GM19239 (cell line): ENCODE measurements at places on chromosomes 1 and 21.

GRCh38 chr1:210800756-210801155, 333.2 kb downstream of the KCNH1 start:
- DNase-seq, result no peak

- no peak for DNase-seq
These were observed 104.8 kb downstream of the ETS2 start for GRCh38 chr21:38910390-38911067.

GRCh38 chr21:43911015-43911934, 46.3 kb downstream of the AGPAT3 start:
- DNase-seq, result no peak

DNA sequence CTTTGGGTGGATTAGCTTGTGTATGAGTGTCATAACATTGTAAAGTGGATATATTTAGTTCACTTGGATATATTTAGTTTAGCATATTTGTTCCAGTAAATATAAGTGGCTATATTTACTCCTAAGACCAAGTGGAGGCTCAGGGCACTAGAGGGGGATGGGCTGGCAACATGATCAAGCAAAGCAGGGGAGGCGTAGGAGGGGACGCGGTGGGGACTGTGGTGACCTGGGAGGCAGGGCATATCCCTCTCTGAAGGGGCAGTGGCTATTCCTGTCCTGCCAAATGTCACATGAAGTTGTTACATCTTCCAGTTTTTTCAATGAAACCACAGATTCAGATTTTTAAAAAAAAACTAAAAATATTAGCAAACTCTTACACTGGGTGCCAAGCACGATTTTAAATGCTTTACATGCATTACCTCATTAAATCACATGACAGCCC, 51.9 kb upstream of the EDN2 start:
- no peak for DNase-seq

- no peak for DNase-seq
These were observed 41.7 kb upstream of the SOX13 start for GRCh38 chr1:204031098-204031710.

GRCh38 chr1:51372561-51372960, 42.2 kb upstream of the TTC39A start:
- no peak for DNase-seq

GRCh38 chr1:3341236-3341994, 113.0 kb upstream of the ARHGEF16 start:
- DNase-seq, result no peak

DNA sequence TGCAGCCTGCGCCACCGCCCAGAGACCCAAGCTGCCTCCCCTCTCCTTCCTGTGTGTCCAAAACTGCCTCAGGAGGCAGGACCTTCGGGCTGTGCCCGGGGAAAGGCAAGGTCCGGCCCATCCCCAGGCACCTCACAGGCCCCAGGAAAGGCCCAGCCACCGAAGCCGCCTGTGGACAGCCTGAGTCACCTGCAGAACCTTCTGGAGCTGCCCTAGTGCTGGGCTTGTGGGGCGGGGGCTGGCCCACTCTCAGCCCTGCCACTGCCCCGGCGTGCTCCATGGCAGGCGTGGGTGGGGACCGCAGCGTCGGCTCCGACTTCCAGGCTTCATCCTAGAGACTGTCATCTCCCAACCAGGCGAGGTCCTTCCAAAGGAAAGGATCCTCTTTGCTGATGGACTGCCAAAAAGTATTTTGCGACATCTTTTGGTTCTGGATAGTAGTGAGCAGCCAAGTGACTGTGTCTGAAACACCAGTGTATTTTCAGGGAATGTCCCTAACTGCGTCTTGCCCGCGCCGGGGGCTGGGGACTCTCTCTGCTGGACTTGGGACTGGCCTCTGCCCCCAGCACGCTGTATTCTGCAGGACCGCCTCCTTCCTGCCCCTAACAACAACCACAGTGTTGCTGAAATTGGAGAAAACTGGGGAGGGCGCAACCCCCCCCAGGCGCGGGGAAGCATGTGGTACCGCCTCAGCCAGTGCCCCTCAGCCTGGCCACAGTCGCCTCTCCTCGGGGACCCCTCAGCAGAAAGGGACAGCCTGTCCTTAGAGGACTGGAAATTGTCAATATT, 19.0 kb upstream of the CCDC27 start:
- no peak for DNase-seq

- no peak for DNase-seq
These were observed 261.2 kb downstream of the PTPRU start for GRCh38 chr1:29497395-29498125.

- no peak for DNase-seq
These were observed 8.7 kb upstream of the MDM4 start for GRCh38 chr1:204507317-204508105.

- DNase-seq, result no peak
These were observed 18.4 kb upstream of the INPP5B start for GRCh38 chr1:37965301-37965700.

GRCh38 chr1:40842207-40842606, 20.0 kb downstream of the CITED4 start:
- no peak for DNase-seq

- no peak for DNase-seq
These were observed 3.0 kb downstream of the F11R start for GRCh38 chr1:161017756-161018630.

DNA sequence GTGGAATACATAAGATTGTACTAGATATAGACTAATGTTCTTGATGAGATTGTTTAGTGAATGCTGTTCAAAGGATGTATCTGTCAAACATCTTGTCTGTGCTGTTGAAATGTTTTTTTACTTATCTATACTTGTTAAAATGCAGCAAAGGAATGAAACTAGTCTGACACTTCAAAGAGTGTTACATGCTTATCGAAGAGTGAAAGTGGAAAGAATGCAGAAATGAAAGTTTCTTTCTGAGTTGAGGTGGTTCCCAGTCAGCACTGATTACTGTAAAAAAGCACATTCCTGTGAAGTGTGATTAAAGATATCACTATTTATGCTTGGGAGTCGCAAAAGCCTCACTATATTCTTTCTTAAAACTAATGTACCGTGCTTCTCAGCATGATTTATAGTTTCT, 1225.2 kb downstream of the NCAM2 start:
- DNase-seq, result no peak

GRCh38 chr1:109538827-109539555, 681 bp upstream of the GPR61 start:
- no peak for DNase-seq

- DNase-seq, result no peak
These were observed 16.4 kb downstream of the RPE65 start for GRCh38 chr1:68433395-68433794.

GRCh38 chr1:186286615-186287315, 88.3 kb downstream of the TPR start:
- no peak for DNase-seq

DNA sequence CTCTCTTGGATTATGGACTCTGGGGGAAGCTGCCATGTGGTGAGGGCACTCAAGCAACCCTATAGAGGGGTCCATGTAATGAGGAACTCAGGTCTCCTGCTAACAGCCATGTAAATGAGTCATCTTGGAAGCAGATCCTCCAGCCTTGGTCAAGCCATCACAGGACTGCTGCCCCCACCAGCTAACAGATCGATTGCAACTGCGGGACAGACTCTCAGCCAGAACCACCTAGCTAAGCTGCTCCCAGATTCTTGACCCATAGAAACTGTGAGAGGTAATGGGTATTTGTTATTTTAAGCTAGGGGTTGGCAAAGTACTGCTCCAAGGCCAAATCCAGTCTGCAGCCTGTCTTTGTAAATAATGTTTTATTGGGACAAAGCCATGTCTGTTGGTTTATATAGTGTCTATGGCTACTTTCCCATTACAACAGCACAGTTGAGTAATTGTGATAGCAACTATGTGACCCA, 27.6 kb upstream of the MAP3K7CL start:
- DNase-seq, result no peak

DNA sequence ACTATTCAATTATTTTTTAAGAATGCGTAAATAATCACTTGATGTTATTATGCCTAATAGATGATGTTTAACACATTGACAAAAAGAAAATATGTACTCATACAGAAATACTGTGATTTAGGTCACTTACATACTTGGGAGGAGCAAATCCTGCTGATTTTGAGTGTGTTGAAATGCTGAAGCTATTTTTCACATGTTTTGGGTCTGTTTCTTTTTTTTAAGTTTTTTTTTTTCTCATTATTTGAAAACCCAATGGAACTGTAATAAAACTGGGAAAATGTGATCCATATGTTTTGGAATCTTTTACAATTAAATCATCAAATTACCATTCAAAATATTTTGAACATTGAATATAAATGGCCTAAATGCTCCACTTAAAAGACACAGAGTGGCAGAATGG, 366.2 kb upstream of the ADAMTS5 start:
- no peak for DNase-seq

DNA sequence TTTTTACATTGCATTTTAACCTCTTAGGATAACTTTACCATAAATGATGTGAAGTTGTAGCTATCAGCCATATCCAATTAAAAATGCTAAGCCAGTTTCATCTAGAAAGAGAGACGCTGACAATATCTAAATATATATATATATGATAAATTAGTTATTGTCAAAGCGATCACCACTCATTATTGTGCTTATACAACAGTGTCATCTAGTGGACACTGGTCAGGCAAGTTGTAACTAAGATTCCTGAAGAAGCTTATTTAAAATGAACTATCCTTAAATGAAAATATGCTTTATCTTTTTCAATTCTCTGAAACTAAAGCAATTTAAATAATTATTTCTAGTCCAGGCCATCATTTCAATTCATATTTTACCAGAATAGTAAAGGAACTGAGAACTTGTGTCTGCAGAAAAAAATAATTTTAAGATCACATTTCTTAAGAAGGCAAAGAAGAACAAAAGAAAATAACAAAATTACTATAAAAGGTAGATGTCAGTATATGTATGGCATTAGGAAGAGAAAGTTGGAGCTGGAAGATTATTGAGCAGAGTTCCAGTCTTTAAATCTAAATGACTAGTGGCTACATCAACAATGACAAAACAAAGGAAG, 193.3 kb upstream of the SNX7 start:
- no peak for DNase-seq

- DNase-seq, result no peak
These were observed 45.4 kb downstream of the ILDR2 start for GRCh38 chr1:166929911-166930310.

DNA sequence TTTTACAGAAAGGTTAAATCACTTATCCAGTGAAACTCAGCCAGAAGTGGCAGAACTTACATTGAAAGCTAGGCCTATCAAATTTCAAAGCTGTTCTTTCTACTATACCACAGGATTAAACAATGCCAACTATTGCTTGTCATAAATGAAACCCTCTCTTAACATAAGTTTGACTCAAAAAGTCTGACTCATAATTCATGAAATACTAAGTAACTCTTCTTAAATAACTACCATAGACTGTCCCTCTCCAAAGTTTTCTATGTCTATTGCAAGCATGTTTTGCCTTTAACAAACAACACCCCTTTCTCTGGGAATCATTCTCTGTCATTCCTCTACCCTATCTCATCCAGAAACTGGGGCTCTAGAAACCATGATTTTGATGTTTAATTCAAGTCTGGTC, 109.5 kb upstream of the UBE2U start:
- no peak for DNase-seq

DNA sequence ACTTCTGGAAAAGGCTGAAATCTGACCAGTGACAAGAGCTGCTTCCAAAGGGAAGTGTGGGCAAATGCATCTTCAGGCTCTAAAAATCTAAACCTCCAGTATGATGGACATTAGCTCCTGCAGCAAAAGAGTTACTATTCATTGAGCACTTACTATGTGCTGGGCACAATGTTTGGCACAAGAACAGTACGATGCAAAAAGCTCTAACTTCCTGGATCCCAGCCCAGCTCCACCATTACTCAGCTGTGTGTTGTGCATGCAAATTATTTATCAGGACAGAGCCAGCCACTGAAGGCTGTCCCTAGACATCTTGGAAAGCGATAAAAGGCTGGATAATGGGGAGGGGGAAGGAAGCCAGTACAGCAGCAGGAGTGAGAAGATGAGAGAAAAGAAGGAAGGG, 143.5 kb downstream of the ELAVL4 start:
- DNase-seq, result no peak

GRCh38 chr1:42282024-42282579, 52.9 kb downstream of the FOXJ3 start:
- DNase-seq, result no peak

- no peak for DNase-seq
These were observed 21.9 kb downstream of the KMO start for GRCh38 chr1:241553886-241554592.
